ENCODE measurements at places on chromosomes 7 and 10.

GRCh38 chr7:28497009-28497408 is 84.7 kb downstream of the CREB5 start:
- DNase-seq, result no peak

GRCh38 chr7:53743697-53744402 is 708.4 kb downstream of the POM121L12 start:
- DNase-seq, result no peak

GRCh38 chr10:88958721-88959120 is 6.1 kb upstream of the ACTA2 start:
- DNase-seq, result no peak

DNA sequence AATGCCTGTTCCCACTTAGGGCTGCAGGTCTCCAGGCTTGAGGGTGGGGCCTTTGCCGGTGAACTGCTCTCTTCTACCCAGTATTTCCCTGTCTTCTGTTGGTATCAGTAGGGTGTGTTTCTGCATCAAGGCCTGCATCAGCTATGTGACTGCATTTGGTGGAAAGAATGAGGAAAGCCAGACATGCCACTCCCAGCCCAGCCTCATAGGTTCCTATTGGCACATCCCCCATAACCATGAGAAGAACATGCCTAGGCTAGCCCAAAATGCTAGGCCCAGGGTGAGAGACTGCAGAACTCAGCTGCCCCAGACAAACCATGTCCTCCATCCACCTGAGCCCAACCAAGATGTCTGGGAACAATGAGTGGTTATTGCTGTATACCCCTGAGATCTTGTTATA is 380.3 kb upstream of the ADARB2 start:
- DNase-seq, result no peak

- no peak for DNase-seq
Measured at GRCh38 chr7:105439174-105439893, 50.6 kb upstream of the SRPK2 start.

GRCh38 chr10:35505241-35505873 is 99.8 kb upstream of the GJD4 start:
- DNase-seq, result no peak

GRCh38 chr10:88392222-88392621 is 190.9 kb downstream of the RNLS start:
- DNase-seq, result no peak

DNA sequence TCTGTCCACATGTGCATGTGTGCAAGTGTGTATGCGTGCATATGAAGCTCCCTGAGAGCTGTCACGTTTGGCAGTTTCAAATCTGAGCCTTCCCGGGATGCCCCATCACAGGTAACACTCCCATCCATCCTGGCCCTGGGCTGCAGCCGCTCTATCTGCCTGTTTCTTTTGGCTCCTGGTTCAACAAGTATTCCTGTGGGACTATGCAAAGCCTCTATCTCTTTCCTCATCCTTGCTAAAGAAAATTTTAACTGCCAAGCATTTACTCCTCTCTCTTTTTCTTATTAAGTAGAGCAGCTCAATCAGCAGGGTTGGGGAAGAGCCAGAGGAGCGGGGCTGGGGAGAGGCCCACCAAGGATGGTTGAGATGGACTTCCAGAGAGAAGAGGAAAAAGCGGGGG is 24.4 kb upstream of the PDCD4 start:
- DNase-seq, result no peak

DNA sequence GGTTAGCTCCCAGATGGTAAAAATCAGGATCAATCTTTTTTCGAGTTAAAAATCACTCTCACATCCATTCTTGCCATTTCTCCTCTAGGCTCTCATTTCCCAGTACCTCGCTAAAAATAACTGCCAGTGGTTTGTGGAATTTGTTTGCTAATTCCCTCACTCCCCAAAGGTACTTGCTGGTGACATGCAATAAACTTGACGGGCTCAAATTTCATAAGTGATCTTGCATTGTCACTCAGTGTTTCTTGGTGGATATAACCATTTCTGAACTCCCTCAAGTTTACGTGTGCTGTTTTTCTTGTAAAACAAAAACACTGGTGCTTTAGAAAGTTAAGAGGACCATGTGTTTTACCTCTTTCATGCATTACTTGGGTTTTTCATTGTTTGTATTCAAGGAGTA is 399.2 kb upstream of the MKI67 start:
- DNase-seq, result no peak

DNA sequence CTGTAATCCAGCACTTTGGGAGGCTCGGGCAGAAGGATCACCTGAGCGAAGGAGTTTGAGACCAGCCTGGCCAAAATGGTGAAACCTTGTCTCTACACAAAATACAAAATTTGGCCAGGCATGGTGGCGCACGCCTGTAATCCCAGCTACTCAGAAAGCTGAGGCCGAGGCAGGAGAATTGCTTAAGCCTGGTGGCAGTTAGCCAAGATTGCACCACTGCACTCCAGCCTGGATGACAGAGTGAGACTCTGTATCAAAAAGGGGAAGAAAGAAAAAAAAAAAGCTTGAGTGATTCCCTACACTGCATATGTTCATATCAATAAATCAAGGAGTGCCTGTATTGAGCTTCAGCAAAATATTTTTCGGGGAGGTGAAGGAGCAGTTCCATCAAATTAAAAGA is 45.8 kb upstream of the SRRM3 start:
- no peak for DNase-seq

DNA sequence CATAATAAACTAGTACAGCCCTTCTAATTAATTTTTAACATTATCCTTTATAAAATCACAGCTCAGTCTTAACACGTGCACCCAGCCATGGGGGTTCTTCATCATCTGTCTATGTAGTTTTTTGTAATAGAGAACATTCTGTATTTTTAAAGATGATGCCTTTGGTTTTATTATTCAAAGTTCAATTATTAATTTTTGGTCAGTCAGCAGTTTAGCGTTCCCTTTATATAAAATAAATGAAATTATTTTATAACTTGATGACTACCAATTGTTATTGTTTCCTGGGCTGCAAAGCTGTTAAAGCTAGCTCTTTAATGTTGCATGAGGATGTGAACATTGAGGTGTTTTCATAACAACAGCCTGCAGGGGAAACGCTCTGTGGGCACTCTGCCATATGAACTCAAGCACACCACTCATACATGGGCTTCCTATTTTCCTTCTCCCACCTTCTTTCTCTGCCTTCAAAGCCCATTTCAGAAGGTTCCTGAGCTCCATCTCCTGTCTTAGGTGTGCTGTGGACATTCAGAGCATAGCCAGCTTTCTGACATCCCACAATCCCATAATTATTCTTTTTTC is 172.0 kb upstream of the YAE1 start:
- no peak for DNase-seq

GRCh38 chr10:130771491-130771946 is 540.0 kb downstream of the TCERG1L start:
- DNase-seq, result no peak

- no peak for DNase-seq
Measured at GRCh38 chr7:94433224-94433623, 38.5 kb downstream of the COL1A2 start.

DNA sequence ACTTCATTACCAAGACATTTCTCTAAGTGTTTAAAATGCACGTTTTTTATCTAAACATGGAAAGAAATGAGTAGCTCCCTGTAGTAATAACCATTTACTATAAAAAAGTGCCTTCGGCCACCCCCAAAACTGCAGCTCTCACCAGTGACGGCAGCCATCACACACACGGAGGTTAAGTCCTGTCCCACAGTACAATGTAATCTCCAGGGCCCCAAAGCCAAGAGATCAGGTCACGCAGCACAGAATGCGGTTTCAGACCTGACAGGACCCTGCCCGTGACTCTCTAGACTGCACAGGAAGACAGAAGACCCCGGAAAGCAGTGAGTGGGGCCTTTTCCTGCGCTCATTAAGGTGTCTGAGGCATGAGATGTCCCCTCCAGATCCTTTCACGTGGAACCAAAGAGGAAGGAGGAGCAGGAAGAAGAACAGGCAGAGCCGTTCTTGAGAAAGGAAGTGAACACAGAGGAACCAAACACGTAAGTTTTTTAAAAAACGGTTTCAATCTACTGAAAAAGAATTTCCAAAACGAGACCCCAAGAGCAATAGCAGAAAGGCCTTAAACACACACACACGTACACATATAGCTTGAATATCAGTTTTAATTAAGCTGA is 125.7 kb downstream of the ZMYND11 start:
- peak; percentile 2 for DNase-seq

DNA sequence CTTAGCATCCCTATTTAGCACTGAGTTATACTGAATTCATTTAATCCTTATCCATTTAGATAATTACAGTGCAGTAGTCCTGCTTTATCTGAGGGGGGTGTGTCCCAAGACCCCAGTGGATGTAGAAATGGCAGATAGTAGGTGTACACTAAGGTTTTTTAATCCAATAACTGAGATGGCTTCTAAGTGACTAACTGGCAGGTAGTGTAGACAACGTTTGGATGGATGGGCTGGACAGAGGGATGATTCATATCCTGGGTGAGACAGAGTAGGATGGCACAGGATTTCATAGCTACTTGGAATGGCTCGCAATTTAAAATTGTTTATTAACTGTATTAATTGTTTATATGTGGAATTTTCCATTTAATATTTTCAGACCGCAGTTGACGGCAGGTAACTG is 295.6 kb downstream of the CCDC3 start:
- DNase-seq, result no peak

GRCh38 chr10:48658975-48659269 is 25.8 kb upstream of the WDFY4 start:
- no peak for DNase-seq

DNA sequence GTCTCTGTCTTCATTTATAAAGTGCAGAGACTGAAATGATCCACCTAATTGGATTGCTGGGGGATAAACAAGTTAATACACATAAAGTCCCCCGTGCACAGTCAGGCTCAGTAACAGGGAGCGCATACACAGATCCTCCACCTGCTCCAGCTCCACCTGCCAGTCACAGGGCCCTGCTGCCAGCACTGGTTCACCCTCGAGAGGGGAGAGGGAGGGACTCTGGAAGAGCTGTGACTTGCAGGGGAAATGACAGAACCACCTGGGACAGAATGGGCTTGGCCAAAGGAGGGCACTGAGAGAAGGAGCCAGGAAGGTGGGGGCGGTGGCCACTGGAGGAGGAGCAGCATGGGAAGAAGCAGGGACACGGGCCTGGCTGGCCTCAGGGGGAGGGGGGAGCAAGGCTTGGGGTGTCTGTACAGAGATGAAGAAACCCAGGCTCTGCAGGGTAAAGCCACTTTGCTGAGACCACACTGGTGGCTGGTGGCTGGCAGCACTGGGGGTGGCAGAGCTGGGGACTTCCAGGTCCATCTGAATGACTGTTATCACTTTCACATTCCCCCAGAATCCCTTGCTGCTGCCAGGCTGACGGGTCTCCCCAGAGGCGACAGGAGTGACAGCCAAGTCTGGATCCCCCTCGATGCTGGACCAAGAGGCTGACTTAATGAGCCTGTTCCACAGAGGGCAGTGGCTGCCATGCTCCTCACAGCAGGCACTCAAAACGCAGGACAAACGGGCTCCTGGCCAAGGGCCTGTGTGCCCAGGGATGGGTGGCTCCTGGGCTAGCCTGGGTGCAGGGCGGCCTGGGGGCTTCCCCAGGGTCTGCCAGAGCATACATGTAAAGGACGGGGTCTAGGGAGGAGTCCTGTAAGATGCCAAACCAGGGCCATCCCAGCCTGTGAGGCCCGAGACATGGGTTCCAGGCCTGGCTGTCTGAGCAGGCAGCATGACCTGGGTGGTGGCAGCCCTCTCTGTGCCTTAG is 151.1 kb downstream of the SH3PXD2A start:
- DNase-seq, result no peak

- no peak for DNase-seq
Measured at GRCh38 chr10:102327641-102328040, 67.9 kb upstream of the NFKB2 start.
